ENCODE measurements at places on chromosomes 6 and 20. TPM values are rescaled to one million over a fixed set of nuclear protein-coding genes. Genes with fewer than 3 reads are reported as not detected.

DNA sequence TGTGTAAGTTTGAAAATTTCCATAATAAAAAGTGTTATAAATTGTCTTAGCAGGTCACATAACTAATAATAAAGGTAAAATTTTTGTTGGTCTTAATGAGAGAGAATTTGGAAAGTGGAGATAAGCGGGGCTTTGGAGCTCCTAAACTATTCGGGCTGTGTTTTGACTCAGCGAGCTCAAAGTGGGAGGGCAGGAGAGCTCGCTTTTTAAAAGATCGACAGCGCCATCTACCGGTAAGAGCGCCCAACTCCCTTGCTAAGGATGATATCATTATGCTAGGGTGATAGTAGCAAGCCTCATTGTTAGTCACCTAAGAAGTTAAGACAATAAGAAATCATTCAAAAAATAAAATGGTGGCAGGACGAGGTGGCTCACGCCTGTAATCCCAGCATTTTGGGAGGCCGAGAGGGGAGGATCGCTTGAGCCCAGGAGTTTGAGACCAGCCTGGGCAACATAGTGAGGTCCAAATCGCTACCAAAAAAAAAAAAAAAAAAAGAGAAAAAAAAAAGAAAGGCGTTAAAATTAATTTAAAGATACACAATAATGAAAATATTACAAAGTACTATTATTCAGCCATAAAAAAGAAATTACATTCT is 24.8 kb downstream of the C6orf15 start:
- DNase-seq = peak; percentile 78

GRCh38 chr6:120493505-120493904 is 840.8 kb downstream of the TBC1D32 start:
- DNase-seq = no peak

GRCh38 chr6:50966986-50967385 is 148.3 kb downstream of the TFAP2B start:
- DNase-seq = no peak

- DNase-seq = no peak
Observed at GRCh38 chr6:42140756-42141602, 1.4 kb downstream of the C6orf132 start.

GRCh38 chr6:12048609-12049008 is 36.5 kb downstream of the HIVEP1 start:
- DNase-seq = no peak

- DNase-seq = no peak
Observed at GRCh38 chr6:89323511-89323971, 8.4 kb upstream of the GABRR2 start.

DNA sequence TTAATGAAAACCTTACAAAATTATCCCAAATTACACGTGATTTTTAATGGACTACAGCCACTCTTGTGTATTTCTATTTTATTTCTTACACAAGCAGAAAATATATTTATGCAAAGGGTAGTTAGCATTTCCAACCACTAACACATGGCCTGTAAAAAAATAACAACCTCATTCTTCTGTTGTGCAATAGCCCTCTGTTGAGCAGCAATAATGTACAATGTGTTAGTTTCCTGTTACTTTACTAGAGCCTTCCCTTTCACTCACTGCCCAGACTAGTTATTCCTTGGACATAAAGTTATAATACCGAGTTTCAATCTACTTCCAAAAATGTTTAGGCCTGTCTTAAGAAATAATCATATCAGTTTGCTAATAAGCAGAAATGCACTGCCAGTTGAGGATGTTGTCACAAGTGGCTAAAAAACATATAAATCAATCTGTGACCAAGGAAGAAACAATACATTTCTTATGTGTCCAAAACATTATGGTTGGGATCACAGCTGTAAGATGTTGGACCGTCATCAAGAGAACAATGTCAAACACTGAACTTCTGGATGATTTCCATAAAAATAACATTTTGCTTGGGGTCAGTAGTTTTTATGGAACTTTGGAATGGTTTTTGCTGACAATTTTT is 73.6 kb upstream of the RNF146 start:
- DNase-seq = no peak

DNA sequence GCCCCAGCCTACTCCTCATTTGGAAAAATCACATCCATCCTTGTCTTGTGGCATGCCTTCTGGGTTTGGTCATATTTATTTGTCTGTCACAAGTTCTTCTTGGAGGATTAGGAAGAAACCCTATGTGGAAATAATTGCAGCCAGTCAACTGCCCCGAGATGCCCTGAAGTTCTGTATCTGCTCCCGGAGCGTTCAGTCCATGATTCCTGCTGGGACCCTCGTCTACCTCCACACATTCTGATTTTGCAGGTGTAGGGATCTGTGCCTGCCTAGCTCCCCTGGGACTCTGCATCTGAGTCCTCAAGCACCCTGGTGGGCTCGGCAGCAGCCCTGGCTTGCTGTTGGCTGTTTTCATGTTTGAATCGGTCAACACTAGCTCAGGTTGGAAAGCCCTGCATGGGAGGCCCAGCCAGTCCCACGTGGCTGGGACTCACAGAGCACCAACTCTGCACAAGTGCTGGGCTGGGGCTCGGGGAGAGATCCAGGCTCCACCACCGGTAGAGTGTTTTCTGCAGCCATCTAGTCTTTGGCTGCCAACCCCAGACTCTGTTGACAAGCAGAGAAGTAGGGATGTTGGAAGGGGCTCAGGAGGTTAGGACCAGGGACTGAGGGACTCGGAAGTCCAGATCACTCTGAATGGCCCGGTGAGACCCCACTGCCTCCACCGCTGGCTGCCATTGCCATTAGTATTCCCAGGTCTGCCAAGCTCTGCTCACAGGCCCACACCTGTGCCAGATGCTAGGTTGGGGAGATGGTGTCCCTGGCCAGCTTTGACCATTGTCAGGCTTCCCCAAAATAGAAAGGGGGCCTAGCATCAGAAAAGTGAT is 183.5 kb upstream of the CST7 start:
- DNase-seq = no peak

DNA sequence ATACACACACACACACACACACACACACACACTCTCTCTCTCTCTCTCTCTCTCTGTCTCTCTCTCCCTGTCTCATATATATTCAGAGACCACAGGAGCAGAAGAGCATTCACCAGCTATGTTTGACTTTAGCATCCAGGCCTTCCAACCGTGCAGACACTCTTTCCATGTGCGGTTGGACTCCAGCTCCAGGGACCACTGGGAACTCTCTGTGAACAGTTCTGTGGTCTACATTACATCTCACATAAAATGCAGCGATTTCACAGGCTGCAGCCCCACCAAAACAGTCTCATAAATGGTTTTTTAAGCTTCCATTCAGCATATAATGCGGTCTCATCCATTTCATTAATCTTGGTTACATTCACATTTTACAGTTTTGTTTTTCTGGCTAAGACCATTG is 508.4 kb upstream of the SULF2 start:
- no peak for DNase-seq

DNA sequence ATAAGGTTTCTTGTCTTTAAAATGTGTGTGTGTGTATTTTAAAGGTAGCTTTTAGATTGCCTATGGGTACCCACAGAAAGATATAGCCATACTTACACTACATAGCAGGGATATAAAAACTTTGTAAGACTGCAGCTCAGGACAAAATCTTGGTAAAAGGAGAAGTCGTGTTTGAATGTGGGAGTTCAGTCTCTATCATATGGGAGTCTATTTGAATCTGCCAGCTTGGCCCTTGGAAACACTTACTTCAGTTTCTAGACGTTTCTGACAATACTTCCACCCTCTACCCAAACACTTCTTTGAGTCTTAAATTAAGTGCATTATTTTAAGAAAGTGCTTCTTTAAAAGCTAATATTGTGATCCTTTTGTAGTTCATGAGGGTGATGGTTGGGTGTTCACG is 155.7 kb downstream of the CARMIL1 start:
- no peak for DNase-seq

- DNase-seq = peak; percentile 42
Observed at GRCh38 chr20:3930265-3931206, 41.3 kb downstream of the PANK2 start.

DNA sequence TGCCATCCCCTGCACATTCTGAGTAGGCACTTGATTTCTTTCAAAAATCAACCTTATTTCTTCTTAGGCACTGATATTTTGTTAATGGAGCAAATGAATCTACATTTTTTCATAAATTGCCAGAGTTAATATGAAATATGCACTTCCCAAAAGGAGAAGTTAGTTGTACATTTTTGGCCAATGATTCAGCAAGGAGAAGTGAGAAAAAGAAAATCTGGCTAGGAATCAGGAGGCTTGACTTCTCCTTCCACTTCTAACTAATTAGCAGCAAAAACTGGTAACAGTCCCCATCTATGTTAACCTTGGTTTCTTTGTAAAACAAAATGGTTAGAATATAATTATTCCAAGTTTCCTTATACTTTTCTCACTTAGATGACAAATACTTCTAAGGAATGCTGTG is 7.0 kb upstream of the DSE start:
- no peak for DNase-seq

- no peak for DNase-seq
Observed at GRCh38 chr6:6942091-6942490, 165.7 kb upstream of the RREB1 start.

GRCh38 chr6:17349427-17349826 is 44.0 kb upstream of the CAP2 start:
- DNase-seq = no peak

GRCh38 chr6:118353564-118353963 is 194.5 kb upstream of the PLN start:
- no peak for DNase-seq

- DNase-seq = no peak
Observed at GRCh38 chr20:49672096-49672664, 41.5 kb downstream of the B4GALT5 start.

GRCh38 chr20:52763321-52763853 is 208.8 kb upstream of the TSHZ2 start:
- DNase-seq = no peak

GRCh38 chr6:25302677-25303128 is 23.5 kb downstream of the CARMIL1 start:
- DNase-seq = no peak

OLIG3 gene
- not detected for polyA plus RNA-seq

CFAP61 gene
- polyA plus RNA-seq = 4.0 TPM

KCNS1 gene
- 0.48 TPM for polyA plus RNA-seq

KIAA0408 gene
- 4.1 TPM for polyA plus RNA-seq

LY6G6F gene
- polyA plus RNA-seq = 0.93 TPM

HCK gene
- 2.0 TPM for polyA plus RNA-seq

LRFN2 gene
- polyA plus RNA-seq = 1.6 TPM

DEFB124 gene
- polyA plus RNA-seq = 0.12 TPM

UCKL1 gene
- polyA plus RNA-seq = 48.3 TPM

Data from right renal pelvis (tissue), 4 donors.